Activated CD4-positive, CD25-positive, alpha-beta regulatory T cell treated with anti-CD3 and anti-CD28 coated beads, Interleukin-2, amount 50 U/mL, for 24 hours (primary cell): ENCODE measurements at places on chromosomes 3 and 15.

- no peak for ATAC-seq
Observed at GRCh38 chr3:171155122-171155700, 128.7 kb upstream of the SLC2A2 start.

- ATAC-seq, result no peak
Observed at GRCh38 chr3:46500656-46501635, 3.2 kb downstream of the RTP3 start.

- no peak for ATAC-seq
Observed at GRCh38 chr3:41030220-41030619, 169.1 kb upstream of the CTNNB1 start.

DNA sequence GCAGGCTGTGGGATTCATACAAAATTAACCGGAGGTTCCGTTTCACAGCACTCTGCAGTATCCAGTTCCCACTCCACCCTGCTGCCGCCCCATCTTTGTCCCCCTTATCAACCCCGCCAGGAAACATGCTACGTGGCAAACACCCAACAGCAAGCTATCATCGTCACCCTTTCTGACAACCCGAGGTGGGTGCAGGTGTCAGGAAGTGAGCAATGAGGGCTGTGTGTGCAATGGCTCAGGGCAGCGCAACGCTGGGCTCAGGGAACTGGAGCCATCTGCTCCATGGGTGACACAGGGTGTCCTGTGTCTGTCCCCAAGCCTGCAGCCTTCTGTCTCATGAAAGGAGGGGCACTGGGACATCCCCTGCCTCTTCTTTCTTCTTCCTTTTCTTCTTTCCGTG is 60.9 kb downstream of the ATP2B2 start:
- no peak for ATAC-seq

GRCh38 chr3:189288348-189289235 is 116.8 kb downstream of the TPRG1 start:
- ATAC-seq, result peak; percentile 82

DNA sequence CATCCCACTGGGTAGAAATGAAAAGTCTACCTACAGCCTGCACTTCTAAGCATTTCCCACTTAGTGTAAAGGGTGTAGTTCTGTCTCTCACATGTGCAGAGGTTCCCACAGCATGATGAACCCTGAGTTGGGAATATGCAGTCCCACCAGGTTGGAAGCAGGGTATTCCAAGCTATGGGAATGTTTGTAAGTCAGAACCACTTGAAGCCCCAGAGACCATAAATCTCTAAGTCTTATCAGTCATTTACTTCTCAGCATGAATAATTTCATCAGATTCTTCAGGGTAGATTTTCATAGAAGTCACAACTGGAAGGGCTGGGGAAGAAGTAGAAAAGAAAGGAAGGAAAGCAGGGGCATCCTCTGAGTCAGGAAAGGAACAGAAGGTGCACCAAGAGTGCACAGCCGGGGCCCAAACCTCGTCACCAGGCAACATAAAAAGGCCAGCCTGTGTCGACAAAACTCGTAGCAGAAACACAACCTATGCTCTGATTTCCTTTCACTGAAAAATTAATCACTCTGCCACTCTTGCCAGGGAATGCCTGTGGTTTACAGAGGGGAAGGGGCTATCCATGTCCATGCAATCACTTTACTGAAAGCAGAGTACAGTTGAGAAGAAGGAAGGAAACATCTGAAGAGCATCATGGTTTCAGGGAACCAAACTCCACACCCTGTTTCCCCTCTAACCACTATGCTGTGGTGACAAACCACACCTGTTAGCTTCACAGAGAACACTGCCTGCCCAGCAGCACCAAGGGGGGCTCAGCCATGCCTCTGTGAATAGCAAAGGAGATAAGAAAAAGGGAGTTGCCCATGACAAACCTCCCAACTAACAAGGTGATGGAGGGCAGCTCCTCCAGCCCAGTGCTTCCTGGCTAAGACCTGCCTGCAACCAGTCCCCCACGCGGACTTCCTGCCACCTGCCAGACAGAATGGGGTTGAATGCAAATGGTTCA is 40.5 kb downstream of the SH3BP5 start:
- ATAC-seq, result peak; percentile 88

GRCh38 chr3:50339485-50340146 is 1.0 kb downstream of the RASSF1 start:
- no peak for ATAC-seq

- ATAC-seq, result no peak
Observed at GRCh38 chr3:47636225-47636624, 57.6 kb upstream of the CSPG5 start.

- ATAC-seq, result no peak
Observed at GRCh38 chr3:23219117-23219516, 16.0 kb downstream of the UBE2E2 start.

- ATAC-seq, result no peak
Observed at GRCh38 chr3:124601190-124601589, 129.1 kb upstream of the UMPS start.

DNA sequence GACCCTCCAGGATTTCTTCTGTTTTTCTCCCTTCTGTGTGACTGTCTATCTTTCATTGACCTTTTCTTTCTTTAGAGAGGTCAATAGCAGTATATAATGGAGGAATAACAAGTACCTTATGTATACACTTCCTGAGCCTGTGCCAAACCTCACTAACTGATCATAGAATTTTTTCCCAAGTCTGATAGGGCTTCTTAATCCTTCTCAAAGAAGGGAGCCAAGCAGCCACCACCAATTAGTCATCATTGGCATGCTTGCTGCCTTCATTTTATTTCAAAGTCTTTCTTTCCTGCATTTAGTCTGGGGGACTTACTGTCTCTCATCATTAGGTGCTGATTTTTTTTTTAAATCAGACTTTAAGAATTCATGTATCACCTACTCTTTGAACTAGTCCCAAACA is 327.0 kb downstream of the FEZF2 start:
- no peak for ATAC-seq

DNA sequence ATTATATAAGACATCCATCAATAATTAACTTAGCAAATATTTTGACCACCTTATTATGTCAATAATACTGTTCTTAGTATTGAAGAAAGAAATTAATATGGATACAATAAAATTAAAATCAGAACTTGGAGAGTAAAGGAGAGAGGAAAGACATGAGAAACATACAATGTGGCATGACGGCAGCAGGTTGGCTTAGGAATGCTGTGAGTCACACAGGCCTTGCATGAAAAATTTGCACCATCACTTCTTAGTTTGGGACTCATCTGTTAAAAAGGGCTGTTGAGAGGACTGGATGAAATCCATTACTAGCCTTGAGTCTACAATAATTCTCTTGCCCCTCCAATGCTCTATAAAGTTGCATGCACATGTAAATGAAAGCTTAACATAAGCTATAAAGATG is 880.8 kb downstream of the ROBO1 start:
- no peak for ATAC-seq

DNA sequence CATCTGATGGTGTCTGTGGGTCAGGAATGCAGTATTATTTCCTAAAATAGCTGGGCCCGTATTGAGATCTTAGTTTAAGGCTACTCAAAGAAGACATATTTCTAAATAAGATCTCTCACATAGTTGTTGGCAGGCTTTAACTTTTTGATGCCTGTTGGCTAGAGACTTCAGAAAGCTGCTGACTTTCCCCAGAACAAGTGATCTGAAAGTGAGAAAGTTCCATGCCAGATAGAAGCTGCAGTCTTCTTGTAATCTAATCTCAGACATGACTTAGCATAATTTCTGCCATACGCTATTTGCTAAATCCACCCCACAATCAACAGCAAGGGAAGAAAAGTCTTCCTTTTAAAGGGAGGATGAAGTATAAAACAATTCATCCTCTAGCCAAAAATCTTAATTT is 867.1 kb downstream of the IGSF11 start:
- ATAC-seq, result no peak

DNA sequence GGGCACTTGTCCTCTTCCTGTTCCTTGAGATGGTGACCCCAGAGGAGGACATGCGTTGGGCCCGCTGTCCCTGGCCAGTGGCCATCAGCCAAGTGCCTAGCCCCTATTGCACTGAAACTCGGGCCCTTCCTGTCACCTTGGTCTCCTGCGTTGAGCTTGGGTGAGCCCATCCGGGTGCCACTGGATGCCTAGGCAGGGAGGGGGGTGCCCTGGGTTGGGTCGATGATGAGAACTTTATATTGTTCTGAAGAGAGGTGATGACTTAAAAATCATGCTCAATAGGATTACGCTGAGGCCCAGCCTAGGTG is 221.8 kb downstream of the SNRPN start:
- ATAC-seq, result no peak

DNA sequence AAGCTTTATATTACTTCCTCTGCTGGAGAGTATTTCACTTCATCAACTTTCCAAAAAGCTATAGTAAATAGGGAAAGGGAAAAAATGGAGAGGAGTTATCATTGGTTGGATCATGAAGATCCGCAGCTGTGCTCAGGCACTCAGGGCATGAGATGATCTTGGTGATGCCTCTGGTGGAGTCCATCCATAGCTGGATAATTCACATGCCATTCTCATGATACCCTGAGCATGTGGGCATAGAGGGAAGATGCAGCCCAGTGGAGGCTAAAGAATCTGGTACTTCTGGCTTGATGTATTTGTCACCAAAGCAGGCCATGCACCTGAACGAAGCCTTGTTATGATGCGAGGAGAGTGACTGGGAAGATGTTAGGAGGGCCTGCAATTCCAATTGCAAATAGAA is 150.2 kb downstream of the CHST2 start:
- ATAC-seq, result no peak

- ATAC-seq, result no peak
Observed at GRCh38 chr3:9108876-9109567, 140.4 kb downstream of the SRGAP3 start.

DNA sequence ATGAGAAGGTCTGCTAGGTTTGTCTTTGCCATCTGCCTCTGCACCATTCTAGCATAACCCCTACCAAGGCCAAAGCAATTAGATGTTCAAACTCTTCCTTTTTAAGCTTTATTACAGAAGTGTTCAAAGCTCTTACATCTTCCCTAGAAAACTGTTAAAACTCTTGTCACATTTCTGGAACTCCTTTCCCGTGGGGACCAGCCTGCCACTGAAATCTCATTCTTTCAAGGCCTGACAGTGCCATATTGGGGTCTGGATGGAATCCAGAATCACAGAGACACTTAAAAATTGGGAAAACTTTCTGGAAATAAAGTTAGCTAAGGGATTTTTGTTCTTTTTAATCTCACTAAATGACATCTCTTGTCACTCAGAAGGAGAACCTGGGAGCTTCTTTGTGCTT is 153.8 kb upstream of the SLCO3A1 start:
- no peak for ATAC-seq

DNA sequence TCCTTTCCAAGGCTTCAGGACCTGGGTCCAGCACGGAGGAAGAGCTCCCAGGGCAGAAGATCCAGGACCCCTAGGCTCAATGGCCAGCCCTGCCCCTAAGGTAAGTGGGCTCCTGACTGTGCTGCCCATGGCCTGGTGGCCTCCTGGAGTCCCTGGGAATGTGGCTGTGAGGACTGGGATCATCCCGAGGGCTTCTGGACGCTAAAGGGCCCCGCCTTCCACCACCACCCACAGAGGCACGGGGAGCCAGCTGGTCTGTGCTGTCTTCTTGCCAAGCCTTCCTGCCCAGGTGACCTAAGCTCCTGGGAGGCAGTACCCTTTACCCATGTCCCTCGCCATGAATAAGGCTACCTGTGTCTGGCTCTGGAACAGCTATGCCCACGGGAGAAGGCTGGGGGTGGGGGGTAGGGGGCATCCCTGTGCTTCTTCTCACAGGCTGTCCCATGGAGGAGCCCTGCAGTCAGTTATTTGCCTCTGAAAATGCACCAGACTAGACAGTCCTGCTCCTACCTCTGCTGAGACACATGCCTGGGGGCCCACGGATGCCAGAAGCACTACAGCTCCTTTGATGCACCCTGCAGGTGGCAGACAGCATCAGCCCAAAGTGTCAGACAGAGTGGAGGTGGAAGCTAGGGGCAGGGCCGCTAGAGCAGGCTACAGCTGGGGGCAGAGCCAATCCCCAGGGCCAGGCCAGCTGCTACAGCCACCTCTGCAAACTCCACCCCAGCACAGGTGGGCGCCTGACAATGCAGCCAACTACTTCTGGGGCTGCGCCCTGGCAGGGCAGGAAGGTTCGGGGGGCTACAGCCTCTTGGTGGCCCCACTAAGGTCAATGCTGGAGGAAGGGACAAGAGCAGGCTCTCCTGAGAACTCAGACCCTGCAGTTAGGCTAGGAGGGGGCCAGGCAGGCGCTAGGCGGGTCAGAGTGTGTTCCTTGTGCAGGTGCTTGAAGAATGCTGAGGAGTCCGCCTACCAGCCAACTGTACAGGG is 90.9 kb downstream of the SEC22A start:
- no peak for ATAC-seq

- no peak for ATAC-seq
Observed at GRCh38 chr15:90425726-90426346, 37.8 kb downstream of the IQGAP1 start.

DNA sequence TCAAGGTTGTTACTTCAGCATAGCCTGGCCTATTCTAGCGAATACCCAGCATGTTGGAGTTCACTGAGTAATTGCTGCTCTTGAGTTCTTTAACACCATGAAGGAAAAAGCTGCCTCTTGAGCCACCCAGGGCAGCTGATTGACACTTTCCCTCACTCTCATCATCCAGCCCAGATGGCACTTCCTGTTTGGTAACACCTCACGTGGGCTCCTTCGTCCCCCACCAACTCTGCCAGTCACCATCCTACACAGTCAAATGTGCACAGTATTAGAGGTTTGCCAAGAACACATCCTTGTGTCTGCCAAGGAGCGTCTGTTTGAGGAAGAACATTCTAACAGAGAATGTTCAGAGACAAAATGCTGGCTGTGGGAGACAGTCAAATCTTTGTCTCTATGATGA is 266.3 kb downstream of the RPLP1 start:
- no peak for ATAC-seq

- no peak for ATAC-seq
Observed at GRCh38 chr3:102181175-102181920, 253.5 kb upstream of the ZPLD1 start.

- ATAC-seq, result no peak
Observed at GRCh38 chr3:59606638-59607266, 556.9 kb upstream of the CFAP20DC start.

- no peak for ATAC-seq
Observed at GRCh38 chr15:76979996-76980520, 14.9 kb upstream of the PSTPIP1 start.

DNA sequence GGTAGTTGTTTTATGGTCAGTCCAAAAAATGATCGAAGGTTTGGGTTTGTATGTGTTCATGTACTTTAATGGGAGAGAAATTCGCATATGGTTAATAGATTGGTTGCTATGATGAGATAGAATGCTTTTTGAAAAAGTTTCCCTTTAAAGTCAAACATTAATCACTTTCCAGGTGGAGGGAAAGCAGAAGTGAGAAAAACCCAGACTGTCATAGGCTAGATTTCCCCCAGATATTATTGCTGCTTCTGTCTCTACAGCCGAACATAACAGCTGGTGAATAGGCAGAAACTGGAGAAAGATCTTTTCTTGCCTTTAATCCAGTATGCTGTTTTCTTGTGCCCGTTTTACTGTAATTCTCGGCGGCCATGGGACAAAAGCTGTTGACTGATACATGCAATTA is 287.6 kb downstream of the SOX2 start:
- no peak for ATAC-seq

GRCh38 chr3:52053307-52054304 is 2.8 kb downstream of the DUSP7 start:
- no peak for ATAC-seq

DNA sequence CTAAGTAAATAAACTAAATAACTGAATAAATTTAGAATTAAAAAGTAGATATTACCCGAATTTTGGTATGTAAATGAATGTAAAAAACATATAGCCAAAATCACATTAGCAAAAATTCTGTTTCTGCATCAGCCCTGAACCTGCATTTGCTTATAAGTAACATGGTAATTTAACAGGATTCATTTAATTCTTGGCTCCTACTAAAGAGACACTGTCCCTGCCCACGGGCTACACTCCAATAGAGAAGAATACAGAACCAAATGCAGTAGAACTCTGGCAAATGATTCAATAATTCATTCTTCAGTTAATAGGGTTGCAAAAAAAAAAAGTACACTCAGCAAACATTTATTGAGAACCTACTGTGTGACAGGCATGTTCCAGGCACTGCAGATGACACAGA is 20.8 kb upstream of the CNBP start:
- no peak for ATAC-seq
